ENCODE measurements at places on chromosomes 5 and 9.
A peak's percentile ranks its signal among the peaks of the same experiment; 100 is the strongest.

- H3K4me1 ChIP-seq = no peaks in the 10 kb centered on the region
- no peak for DNase-seq
- no peaks in the 10 kb centered on the region for H3K27me3 ChIP-seq
- no peaks in the 10 kb centered on the region for H3K36me3 ChIP-seq
- H3K4me3 ChIP-seq = no peak overlapping the region
- no peak overlapping the region for H3K27ac ChIP-seq
These were observed 408.8 kb downstream of the YTHDC2 start for GRCh38 chr5:113922343-113922742.

DNA sequence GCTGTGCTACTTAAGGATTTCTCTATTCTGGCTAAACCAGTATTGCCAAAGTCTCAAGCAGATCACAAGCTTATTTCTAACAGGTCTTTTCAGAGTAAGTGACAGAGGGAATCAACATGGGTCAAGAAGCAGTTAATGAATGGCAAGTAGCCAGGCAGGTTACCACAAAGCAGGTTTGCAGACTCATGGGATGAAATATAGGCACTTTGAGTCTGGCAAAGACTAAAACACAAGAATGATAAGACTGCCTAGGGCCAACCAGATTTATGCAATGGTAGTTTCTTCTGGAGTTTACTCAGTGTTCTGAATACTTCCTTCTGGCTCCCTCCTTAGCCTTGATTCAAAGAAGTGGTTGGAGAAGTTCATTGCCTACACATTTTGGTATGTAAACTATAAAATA is 3.6 kb downstream of the HMGCS1 start:
- no peaks in the 10 kb centered on the region for H3K36me3 ChIP-seq
- no peaks in the 10 kb centered on the region for H3K27me3 ChIP-seq
- H3K4me1 ChIP-seq = peaks cover 23% of the 10 kb centered on the region

- no peak overlapping the region for H3K4me3 ChIP-seq
- no peaks in the 10 kb centered on the region for H3K27me3 ChIP-seq
- H3K4me1 ChIP-seq = no peaks in the 10 kb centered on the region
- no peaks in the 10 kb centered on the region for H3K36me3 ChIP-seq
- no peak for DNase-seq
These were observed 171.1 kb upstream of the FSTL4 start for GRCh38 chr5:133783481-133783880.

DNA sequence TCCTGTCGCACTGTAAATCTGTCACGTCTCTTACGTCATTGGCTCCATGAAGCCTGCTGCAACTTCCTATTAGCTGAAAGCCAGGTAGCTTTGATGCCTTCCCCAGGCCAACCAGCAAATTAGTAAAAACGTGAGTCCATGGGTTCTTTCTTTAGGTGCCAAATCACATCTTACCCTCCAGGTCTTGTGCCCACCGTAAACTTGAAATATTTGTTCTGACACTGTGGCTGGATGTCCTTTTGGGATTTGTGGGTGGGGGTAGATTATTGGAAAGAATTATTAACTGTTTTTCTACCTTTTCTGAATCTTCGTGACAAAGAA is 172.8 kb downstream of the NR3C1 start:
- H3K27me3 ChIP-seq = no peaks in the 10 kb centered on the region
- no peak for DNase-seq
- H3K4me1 ChIP-seq = peaks cover 19% of the 10 kb centered on the region
- H3K4me3 ChIP-seq = no peak overlapping the region

- peaks cover 2% of the 10 kb centered on the region for H3K36me3 ChIP-seq
- no peaks in the 10 kb centered on the region for H3K4me1 ChIP-seq
- no peak overlapping the region for H3K27ac ChIP-seq
- no peak for DNase-seq
- no peaks in the 10 kb centered on the region for H3K27me3 ChIP-seq
These were observed 8.9 kb downstream of the ZER1 start for GRCh38 chr9:128762671-128763449.

- DNase-seq = peak; percentile 68
- H3K4me1 ChIP-seq = no peaks in the 10 kb centered on the region
- no peak overlapping the region for H3K4me3 ChIP-seq
- no peak overlapping the region for H3K27ac ChIP-seq
- no peaks in the 10 kb centered on the region for H3K27me3 ChIP-seq
These were observed 12.7 kb downstream of the KCTD16 start for GRCh38 chr5:144183254-144183889.

DNA sequence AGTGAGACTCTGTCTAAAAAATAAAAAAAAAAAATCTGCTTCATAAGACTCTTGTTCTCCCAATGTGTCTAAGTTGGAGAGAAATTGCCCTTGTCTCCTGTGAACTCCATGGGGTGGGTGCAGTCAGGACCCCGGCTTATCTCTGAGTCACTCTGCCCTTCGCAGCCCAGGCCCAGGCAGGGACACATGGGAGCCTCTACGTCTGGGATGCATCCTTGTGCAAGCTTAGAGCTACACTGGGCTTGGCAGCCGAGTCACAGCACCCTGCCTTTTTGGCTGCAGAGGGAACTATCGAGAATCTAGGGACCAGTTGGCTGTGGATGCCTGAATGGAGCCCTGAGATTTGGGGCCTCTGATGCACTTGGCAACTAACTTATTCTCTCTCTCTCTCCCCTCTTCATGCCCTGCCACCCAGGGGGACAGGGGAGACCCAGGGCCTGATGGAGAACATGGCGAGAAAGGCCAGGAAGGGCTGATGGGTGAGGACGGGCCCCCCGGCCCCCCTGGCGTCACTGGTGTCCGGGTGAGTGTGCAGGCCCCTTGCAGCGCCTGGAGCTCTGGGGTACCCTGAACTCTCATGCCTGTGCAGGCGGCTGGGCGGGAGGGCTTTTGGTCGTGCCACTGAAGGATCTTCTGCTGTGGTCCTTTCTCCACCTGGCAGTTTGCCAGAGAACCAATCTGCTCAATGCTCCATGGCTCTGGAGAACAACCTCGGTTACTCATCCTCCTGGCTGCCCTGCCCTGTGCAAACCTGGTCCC is 47.5 kb upstream of the ORM1 start:
- no peak overlapping the region for H3K4me3 ChIP-seq
- H3K4me1 ChIP-seq = no peaks in the 10 kb centered on the region
- no peak for DNase-seq
- no peaks in the 10 kb centered on the region for H3K27me3 ChIP-seq
- H3K27ac ChIP-seq = no peak overlapping the region

DNA sequence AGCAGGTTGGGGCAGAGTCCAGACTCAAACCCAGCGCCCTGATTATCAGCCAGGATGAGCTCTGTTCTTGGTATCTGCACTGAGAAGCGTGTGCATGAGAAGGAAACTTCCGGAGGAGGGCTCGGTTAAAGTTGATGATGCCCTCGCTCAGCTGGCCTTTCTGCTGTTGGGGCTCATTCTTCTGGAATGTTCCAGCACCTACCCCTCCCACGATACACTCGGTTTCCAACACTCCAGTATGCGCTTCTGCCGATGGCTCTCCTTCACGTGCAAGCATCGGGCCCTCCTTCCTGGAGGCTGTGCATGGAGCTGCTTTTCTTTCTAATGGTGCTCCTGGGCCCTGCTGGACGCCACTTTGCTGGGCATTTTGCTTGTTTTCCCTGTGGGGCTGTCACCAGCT is 134.0 kb downstream of the RXRA start:
- H3K36me3 ChIP-seq = no peaks in the 10 kb centered on the region
- no peaks in the 10 kb centered on the region for H3K27me3 ChIP-seq
- no peak for DNase-seq
- no peak overlapping the region for H3K4me3 ChIP-seq
- no peak overlapping the region for H3K27ac ChIP-seq

DNA sequence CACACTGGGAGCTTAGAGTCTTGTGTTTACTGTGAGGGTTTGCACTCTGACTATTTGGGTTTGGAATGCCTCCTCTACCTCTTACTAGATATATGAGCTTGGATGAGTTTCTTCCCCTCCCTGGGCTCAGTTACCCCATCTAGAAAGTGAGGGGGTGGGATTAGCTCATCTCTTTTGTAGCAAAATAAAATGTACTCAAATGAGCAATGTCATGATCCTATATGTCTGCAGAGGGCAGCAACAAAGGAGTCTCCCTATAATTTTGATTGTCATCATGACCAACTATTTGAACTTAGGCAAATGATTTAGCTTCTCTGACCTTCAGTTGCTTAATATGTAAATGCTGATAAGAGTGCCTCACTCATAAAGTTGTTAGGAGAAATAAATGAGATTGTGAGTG is 109.0 kb downstream of the DPYSL3 start:
- no peaks in the 10 kb centered on the region for H3K36me3 ChIP-seq
- no peaks in the 10 kb centered on the region for H3K27me3 ChIP-seq
- no peak overlapping the region for H3K27ac ChIP-seq

DNA sequence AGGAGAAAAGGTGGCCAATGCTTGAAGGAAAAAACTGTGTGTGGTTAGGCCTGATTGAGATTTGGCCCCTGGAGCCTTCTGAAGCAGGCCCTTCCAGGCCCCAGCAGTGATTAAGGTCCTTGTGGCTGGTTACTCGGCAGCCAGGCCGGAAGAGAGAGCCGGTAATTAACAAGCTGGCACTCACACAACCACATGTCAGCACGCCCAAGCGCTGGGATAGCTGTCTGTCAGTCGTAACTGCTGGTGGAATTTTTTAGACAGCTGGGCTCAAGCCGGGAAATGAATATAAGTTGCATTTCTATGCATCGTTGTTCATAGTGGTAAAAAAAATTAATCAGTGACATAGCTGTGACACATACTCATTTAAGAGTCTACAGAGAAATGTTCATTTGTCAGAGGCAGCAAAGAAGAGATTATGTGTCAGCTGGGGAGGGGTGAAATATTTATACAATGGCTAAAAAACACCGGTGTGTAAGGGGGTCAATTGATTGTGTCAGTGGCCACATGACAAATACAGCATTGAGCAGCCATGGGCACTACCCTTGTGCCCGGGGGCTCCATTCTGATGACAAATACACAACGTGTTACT is 13.7 kb upstream of the ARAP3 start:
- no peak for DNase-seq
- peaks cover 13% of the 10 kb centered on the region for H3K27me3 ChIP-seq
- H3K4me1 ChIP-seq = peaks cover 22% of the 10 kb centered on the region
- H3K4me3 ChIP-seq = no peak overlapping the region
- no peaks in the 10 kb centered on the region for H3K36me3 ChIP-seq

GRCh38 chr9:17799369-17799768 is 220.5 kb downstream of the SH3GL2 start:
- H3K4me1 ChIP-seq = no peaks in the 10 kb centered on the region
- no peaks in the 10 kb centered on the region for H3K36me3 ChIP-seq
- DNase-seq = no peak
- no peaks in the 10 kb centered on the region for H3K27me3 ChIP-seq
- no peak overlapping the region for H3K27ac ChIP-seq

- no peak overlapping the region for H3K27ac ChIP-seq
- H3K27me3 ChIP-seq = no peaks in the 10 kb centered on the region
- no peak for DNase-seq
These were observed 16.9 kb upstream of the ABCA1 start for GRCh38 chr9:104944871-104945270.

- no peak overlapping the region for H3K27ac ChIP-seq
- H3K4me3 ChIP-seq = no peak overlapping the region
- H3K4me1 ChIP-seq = no peaks in the 10 kb centered on the region
- no peaks in the 10 kb centered on the region for H3K36me3 ChIP-seq
These were observed 23.0 kb upstream of the LHFPL2 start for GRCh38 chr5:78671609-78672008.

- DNase-seq = no peak
- H3K4me3 ChIP-seq = no peak overlapping the region
- H3K27me3 ChIP-seq = no peaks in the 10 kb centered on the region
- H3K36me3 ChIP-seq = no peaks in the 10 kb centered on the region
- no peaks in the 10 kb centered on the region for H3K4me1 ChIP-seq
These were observed 86.2 kb upstream of the ANXA1 start for GRCh38 chr9:73065439-73065838.

GRCh38 chr9:7370381-7370780 is 429.2 kb downstream of the DMAC1 start:
- DNase-seq = no peak
- no peaks in the 10 kb centered on the region for H3K4me1 ChIP-seq
- H3K27me3 ChIP-seq = no peaks in the 10 kb centered on the region
- H3K4me3 ChIP-seq = no peak overlapping the region

DNA sequence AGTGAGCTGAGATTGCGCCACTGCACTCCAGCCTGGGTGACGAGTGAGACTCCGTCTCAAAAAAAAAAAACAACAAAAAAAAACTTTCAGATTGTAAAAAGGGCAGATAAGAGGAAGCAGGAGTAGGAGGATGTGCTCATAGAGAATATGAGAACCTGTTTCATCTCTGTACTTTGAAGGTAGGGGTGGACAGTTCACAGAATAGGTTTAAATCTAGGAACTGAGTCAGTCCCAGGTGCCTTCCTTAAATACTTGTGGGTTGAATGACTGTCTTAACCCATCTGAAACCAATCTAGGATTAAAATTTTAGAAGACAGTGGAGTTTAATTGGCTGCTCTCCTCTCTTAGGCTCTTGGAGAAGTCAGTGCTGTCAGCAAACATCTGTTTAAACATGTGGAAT is 12.4 kb downstream of the POLK start:
- H3K36me3 ChIP-seq = no peaks in the 10 kb centered on the region
- H3K4me3 ChIP-seq = no peak overlapping the region
- peaks cover 2% of the 10 kb centered on the region for H3K4me1 ChIP-seq
- H3K27me3 ChIP-seq = no peaks in the 10 kb centered on the region
- no peak overlapping the region for H3K27ac ChIP-seq

- no peak for DNase-seq
- H3K4me1 ChIP-seq = no peaks in the 10 kb centered on the region
- H3K27me3 ChIP-seq = no peaks in the 10 kb centered on the region
- H3K27ac ChIP-seq = no peak overlapping the region
- peaks cover 5% of the 10 kb centered on the region for H3K36me3 ChIP-seq
These were observed 194.0 kb downstream of the RFX3 start for GRCh38 chr9:3331801-3332200.

DNA sequence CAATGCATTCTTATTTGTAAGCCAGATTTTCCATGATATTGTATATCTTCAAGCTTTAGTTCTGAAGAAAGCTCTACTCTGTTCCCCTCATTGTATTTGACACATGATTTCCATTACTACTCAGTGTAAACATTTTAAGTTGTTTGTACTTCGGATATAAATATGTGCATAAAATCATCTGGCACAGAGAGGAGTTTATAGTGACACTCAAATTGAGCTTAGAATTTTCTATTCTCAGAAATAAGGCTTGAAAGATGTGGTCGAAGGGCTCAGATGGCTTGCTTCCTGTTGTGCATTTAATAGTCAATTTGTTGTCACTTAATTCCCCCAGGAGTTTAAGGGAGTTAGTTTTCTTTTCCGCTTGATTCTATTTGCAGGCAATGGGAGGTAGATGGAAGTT is 88.8 kb downstream of the PPIC start:
- no peaks in the 10 kb centered on the region for H3K27me3 ChIP-seq
- H3K4me3 ChIP-seq = no peak overlapping the region
- no peak overlapping the region for H3K27ac ChIP-seq
- H3K4me1 ChIP-seq = no peaks in the 10 kb centered on the region

GRCh38 chr5:127186657-127187056 is 103.9 kb upstream of the MEGF10 start:
- H3K27ac ChIP-seq = no peak overlapping the region
- DNase-seq = no peak

GRCh38 chr5:179504600-179505396 is 45.6 kb upstream of the RUFY1 start:
- DNase-seq = no peak
- no peak overlapping the region for H3K27ac ChIP-seq
- no peaks in the 10 kb centered on the region for H3K36me3 ChIP-seq

- no peak for DNase-seq
- H3K36me3 ChIP-seq = peaks cover 15% of the 10 kb centered on the region
- H3K27ac ChIP-seq = no peak overlapping the region
- H3K4me1 ChIP-seq = no peaks in the 10 kb centered on the region
- H3K27me3 ChIP-seq = no peaks in the 10 kb centered on the region
These were observed 97.7 kb downstream of the SYK start for GRCh38 chr9:90899287-90899686.
